Activated naive CD4-positive, alpha-beta T cell treated with anti-CD3 and anti-CD28 coated beads, Interleukin-2, amount 50 U/mL, for 16 hours (primary cell): ENCODE measurements at places on chromosomes 12 and 14.
A peak's percentile ranks its signal among the peaks of the same experiment; 100 is the strongest.

DNA sequence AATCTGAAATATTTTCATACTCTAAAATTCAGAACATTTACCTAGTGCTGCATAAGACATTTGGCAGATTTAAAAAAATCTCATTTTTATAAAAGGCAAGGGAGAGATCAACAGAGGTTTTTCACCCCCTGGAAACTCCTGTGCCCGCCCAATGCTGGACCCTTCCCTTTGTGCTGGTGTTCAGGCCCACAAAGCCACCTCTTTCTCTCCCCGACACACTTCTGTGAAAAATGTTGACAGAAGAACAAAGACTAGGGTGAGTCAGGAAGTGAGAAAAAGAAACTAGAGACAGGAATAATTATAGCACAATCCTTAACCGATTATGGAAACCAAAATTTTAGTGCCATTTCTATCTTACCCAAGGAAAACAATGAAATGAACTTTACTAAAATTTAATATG lies 197.7 kb upstream of the STXBP6 start:
- no peak for DNase-seq

GRCh38 chr12:76810671-76811419 lies 46.9 kb downstream of the ZDHHC17 start:
- DNase-seq: no peak

DNA sequence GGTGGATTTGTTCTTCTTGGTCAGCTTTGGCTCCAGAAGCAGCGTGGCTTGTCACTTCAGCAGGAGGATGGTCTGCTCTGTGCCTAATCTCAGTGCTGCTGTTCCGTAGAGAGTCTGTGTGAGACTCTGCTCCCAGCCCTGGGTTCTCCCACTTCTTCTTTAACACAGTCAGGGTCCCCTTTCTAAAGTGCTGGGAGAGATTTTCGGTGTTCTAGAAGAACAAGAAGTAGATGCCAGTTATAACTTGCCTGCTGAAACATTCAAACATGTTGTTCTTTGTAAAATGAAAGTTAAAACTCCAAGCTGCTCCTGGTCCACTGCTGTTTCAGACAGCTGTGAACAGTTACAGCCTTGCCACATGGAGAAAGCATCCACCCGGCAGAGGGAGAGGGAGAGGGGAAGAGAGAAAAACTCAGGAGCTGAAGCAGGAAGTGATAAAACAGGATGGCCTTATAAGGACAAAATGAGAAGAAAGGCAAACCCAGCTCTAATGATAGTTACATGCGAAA lies 55.2 kb upstream of the CERS5 start:
- DNase-seq: no peak

GRCh38 chr14:68932231-68932630 lies 46.9 kb downstream of the ACTN1 start:
- no peak for DNase-seq

- no peak for DNase-seq
Observed at GRCh38 chr14:80844872-80845271, 96.7 kb downstream of the CEP128 start.

DNA sequence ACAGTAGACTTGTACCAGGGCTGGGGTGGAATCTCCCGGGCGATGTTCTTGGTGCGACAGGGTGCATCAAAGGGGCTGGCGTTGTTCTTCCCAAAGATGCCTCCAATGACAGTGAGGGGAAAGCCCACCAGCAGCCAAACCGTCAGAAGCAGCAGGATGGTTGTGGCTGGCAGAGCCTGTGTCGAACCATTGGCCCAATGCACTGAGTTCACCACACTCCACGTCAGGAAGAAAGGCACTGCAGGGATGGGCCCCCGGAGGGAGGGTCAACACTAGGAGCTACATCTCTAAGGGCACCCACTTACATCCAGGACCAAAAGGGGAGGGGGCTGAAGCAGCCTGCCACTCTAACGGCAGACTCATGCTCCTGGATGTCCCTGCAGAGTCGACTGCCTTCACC lies 1.8 kb upstream of the IPO4 start:
- DNase-seq: no peak

DNA sequence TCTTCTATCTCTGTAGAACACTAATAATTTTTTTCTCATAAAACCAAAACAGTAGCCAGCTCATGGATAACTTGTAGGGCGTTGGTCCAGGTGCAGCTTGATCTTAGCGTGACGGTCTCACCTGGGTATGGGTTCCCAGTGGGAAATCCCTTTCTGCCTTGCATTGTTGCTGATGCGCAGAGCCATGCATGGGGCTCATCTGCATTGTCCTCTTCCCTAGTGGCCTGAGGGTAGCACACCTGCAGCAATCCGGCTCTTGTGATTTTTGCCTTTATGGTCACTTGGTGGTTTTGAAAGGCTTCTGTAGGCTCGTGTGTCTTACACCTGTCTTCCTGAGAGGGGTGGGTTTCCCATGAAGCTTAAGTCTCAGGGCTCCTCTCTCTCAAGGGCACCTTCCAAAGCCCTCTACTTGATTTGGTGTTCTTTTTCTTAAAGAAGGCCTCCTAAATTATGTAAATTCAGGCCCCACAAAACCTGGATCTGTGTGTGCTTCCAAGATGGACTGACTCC lies 130.6 kb downstream of the PRKCH start:
- no peak for DNase-seq

DNA sequence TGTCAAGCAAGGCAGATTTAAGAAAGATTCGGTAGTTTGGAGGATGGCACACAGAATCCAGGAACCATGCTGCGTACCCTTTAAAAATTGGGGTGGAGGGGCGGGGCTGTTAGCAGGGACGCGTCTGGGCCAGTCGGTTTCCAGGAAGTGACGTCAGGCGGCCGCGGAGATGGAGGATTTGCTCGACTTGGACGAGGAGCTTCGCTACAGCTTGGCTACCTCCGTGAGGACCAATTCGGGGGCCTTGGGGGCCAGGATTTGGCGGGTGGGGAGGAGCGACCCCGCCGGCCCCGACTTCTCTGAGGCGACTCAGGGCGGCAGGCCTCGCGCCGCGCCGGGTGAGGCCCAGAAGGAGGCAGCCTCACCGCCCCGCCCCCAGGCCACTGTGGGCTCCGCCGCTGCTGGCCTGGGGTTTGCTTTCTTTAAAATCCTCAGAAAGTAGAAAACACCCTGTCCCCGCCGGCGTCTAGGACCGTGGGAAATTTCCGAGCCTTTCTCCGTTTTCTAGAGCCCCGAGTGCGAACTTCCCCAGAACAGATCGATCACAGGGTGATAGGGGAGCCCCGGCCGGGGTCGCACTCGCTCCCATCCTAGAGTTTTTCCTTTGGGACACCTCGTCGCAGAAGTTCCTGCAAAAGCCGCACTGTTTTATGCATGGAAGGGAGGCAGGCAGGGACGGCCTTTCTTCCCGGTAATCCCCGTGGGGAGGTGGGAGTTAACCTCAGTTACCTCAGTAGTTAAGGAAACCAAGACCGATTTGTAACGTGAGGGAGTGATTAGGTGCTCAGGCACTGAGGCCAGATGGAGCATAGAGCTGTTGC lies at the start of gene IFT43:
Gene IFT43, plus strand, starts transcription at position 146 of the 821 bp plus-strand sequence. Its CDS starts 24 bp downstream, at position 170.
- peak; percentile 92 for DNase-seq

GRCh38 chr14:99505089-99505488 lies 23.9 kb downstream of the CCNK start:
- DNase-seq: no peak

DNA sequence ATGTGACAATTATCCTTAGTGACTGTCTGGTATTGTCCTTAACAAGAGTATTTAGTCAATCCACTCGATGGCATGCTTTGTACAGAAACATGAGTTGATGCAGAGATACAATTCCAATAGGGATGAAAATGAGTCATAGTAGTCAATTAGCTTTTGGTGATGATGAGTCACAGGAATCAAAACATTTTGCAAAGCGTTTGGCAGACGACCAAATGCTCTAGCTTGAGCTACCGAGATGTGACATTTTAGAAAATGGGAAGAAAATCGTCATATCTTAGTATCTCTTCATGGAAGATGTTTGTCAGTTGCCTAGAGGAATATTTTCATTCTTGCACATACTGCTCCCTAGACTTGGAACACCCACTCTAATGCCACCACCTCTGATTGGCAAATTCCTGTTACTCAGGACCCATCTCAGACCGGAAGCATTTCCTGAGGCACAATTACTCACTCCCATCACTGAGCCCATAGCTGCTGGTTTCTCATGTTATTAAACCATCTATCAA lies 95.0 kb downstream of the LMNTD1 start:
- no peak for DNase-seq

GRCh38 chr14:101029668-101030290 lies 126.3 kb upstream of the RTL1 start:
- DNase-seq: no peak

DNA sequence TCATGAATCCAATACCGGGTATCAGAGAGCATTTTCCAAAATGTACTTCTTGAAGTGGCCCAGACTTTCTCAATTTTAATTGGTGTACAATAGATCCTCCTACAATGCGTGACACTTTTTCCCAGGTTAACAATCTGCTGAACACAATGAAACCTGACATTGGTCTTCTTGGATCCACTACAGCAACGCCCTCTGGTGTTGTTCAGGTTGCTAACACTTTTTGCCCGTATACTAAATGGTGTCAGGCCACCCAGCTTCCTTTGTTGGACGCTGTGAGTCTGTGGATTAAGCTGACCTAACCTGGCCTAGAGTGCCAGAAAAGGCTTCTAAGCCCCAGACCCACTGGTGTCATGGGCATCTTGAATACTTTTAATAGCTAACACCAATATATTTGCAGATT lies 89.2 kb downstream of the KCNK10 start:
- DNase-seq: no peak

- DNase-seq: no peak
Observed at GRCh38 chr12:72230589-72230988, 41.6 kb upstream of the TRHDE start.

DNA sequence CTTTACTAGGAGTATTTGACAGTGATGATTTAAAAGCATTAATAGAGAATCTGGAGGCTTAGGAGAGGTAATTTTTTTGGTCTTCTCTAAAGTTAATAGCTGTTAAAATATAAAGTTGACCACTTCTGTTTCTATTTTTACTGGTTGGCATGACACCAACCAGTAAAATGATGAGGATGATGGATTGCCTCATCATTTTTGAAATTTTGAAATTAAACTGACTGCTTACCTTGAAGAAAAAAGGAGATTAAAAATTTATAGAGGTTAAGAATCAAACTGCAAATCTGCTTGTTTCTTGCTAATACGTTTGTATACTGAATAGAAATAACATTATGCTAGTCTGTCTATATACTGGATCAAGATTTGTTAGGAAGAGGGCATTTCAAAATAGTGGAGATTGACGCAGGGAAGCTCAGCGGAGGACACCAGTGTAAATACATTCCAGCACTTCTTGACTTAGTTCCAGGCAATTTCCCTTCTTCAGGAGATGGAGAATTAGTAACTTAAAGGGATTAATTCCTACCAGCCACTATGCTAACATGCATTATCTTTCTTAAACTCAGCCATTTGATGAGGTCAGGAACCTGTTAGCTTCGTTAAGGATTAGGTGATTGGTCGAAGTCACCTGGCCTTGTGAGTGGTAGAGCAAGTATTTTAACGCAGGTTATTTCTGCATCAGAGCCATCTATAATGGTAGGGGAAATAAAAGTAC lies 3.6 kb downstream of the EID3 start:
- DNase-seq: no peak

GRCh38 chr14:56268039-56268438 lies 149.8 kb downstream of the PELI2 start:
- no peak for DNase-seq

GRCh38 chr12:10705655-10706054 lies 17.5 kb downstream of the YBX3 start:
- no peak for DNase-seq

GRCh38 chr14:50605766-50606165 lies 45.8 kb downstream of the ATL1 start:
- DNase-seq: no peak

- no peak for DNase-seq
Observed at GRCh38 chr12:112523856-112524255, 105.1 kb downstream of the PTPN11 start.
